Activated CD4-positive, alpha-beta T cell treated with anti-CD3 and anti-CD28 coated beads, Interleukin-2, Interleukin-6, amounts not matched to agents 100 ng/mL and 50 ng/mL, durations not matched to agents 16 hours and 8 hours (primary cell): ENCODE measurements at places on chromosomes 6 and 20.

DNA sequence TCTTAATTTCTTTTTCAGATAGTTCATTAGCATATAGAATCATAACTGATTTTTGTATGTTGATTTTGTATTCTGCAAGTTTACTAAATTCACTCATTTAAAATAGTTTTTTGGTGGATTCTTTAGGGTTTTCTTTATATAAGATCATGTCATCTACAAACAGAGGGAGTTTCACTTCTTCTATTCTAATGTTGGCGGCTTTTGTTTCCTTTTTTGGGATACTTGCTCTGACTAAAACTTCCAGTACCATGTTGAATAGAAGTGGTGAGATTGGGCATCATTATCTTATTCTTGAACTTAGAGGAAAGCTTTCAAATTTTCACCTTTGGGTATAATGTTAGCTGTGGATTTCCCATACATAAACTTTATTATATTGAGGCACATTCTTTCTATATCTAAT lies 296.9 kb downstream of the BCKDHB start:
- no peak for DNase-seq

- DNase-seq: no peak
Measured at GRCh38 chr6:17870300-17871188, 116.9 kb downstream of the KIF13A start.

GRCh38 chr6:82877213-82878195 lies 188.1 kb downstream of the UBE3D start:
- DNase-seq: no peak

DNA sequence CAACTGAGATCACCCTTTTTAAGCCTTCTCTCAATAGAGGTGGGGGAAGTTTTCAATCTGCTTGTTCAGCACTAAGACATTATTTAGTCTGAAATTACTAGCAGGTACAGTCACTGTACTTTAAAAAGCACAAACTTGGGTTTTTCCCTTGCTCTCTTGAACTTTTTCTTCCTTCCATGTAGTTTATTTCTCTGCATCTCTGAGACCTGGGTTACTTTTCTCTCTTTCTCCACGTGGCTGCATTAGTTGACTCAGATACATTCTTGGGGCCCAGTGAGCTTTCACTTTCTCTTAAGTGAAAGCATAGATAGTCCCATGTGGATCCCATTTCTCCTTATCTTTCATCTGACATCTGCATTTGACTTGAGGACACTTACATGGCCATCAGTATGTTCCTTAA lies 433.9 kb upstream of the MAP3K7 start:
- DNase-seq: no peak

- DNase-seq: no peak
Measured at GRCh38 chr20:53922901-53923314, 147.5 kb downstream of the BCAS1 start.

- DNase-seq: peak; percentile 55
Measured at GRCh38 chr6:7617801-7618764, 28.1 kb downstream of the SNRNP48 start.

GRCh38 chr6:28353356-28353755 lies 3.6 kb downstream of the ZKSCAN3 start:
- DNase-seq: no peak

GRCh38 chr20:62752671-62753501 lies 43.4 kb upstream of the MRGBP start:
- no peak for DNase-seq

DNA sequence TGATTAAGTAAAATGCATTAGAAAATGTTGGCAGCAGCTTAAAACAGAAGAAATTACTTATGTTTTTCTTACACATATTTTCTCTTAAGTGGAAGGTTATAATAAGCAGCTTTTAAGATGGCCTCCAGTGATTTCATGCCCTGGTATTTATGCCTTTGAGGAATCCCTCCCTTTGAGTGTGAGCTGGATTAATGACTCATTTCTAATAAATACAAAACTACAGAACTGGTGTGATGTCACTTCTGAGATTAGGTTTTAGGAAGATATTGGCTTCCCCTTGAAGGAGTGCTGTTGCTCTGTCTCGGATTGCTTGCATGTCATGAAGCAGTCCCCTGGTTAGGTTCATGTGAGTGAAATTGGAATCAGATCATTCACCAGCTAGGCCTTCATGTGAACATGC lies 143.2 kb upstream of the EPHA7 start:
- DNase-seq: no peak

DNA sequence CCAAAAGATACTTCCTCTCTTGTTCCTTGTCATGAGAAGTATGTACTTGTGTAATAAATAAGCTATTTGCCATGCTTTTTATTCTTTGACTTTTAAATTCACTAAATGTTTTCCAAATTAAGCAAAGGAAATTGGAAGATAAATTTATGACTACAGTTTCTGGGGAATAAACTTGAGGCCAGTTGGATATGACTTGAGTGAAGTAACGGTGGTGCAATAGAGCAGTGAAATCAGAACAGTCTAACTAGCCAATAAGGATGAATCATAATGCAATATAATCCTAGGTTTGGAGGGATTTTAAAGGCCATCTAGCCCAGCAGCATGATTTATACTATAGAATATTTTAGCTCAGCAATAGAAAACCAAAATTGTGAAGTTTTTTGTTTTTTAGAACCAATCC lies 183.8 kb upstream of the TCF21 start:
- no peak for DNase-seq

DNA sequence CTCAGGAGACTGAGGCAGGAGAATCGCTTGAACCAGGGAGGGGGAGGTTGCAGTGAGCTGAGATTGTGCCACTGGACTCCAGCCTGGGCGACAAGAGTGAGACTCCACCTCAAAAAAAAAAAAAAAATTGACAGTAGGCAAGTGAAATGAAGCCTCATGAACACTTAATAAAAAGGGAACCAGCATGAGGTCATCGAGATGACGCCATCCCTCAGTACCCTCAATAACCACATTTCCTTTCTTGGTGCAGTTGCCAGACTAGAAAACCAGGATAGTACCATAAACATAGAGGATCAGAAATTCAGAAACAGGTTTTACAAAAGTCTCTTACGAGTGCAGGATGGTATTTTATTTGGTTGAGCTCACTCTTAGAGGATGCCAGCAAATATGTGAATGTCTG lies 584.1 kb downstream of the MAFB start:
- DNase-seq: no peak

- DNase-seq: no peak
Measured at GRCh38 chr6:134520181-134521115, 202.5 kb upstream of the SGK1 start.

GRCh38 chr6:24149296-24149695 lies 23.3 kb downstream of the NRSN1 start:
- DNase-seq: no peak

GRCh38 chr6:152054441-152054840 lies 247.0 kb downstream of the ESR1 start:
- peak; percentile 46 for DNase-seq

GRCh38 chr6:86193821-86194220 lies 551.1 kb upstream of the SYNCRIP start:
- DNase-seq: no peak

GRCh38 chr20:4795394-4795793 lies 73.7 kb downstream of the PRND start:
- peak; percentile 82 for DNase-seq

DNA sequence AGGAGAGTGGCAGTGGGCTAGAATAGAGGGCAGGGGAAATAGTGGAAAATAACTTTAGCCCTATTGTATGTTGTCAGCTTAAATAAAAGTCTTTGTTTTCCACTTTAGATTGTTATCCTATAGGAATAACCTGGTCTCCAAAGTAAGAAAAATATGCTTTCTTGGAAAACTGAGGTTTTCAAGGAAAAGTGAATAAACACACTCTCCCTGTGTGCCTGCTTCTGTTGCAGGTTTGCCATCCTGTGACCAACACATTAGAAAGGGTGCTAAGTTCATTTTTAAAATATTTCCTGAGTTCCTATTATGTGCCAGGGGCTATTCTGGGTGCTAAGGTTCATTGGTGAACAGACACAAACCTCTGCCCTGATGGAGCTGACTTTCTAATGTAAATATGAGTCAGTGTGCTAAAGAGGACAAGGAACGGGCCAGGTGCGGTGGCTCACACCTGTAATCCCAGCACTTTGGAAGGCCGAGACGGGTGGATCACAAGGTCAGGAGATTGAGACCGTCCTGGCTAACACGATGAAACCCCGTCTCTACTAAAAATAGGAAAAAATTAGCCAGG lies 23.5 kb downstream of the BICRAL start:
- DNase-seq: no peak

DNA sequence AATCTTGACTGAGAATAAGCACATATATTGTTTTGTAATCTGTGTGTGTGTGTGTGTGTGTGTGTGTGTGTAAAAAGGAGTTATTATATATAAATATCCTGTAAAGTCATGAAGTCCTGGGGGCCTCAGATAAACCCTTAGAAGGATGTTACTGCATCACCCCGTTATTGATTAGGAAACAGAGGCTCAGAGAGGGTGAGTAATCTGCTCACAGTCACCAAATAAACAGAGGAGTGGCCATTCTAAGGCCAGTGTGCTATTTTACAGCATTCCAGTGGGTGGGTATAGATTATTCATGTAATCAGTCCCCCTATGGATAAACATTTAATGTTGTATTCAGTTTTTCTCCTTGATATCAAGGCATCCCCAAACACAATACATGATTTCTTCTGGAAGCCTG lies 87.1 kb downstream of the CDC5L start:
- DNase-seq: no peak

- DNase-seq: no peak
Measured at GRCh38 chr6:90135667-90136066, 161.0 kb downstream of the BACH2 start.

DNA sequence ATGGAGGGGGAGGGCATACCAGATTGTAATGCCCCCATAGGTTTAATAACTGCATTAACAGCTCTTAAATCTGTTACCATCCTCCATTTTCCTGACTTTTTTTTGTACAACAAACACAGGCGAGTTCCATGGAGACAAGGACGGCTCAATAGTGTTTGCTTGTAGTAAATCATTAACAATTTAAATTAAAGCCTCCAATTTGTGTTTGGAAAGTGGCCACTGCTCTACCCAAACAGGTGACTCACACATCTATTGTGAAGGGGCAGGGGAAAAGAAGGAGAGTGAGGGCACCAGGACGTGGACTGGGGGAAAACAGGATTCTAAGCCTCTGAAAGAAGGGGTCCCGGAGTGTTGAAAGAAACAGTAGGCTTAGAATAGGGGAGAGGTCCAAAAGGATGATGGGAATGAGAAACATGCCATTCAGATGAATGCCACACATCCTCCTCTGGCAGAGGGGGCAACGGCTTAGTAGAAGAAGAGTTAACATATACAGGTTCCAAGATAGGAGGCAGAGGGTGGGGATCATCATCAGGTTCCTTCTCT lies 6.9 kb downstream of the GLYATL3 start:
- DNase-seq: no peak

DNA sequence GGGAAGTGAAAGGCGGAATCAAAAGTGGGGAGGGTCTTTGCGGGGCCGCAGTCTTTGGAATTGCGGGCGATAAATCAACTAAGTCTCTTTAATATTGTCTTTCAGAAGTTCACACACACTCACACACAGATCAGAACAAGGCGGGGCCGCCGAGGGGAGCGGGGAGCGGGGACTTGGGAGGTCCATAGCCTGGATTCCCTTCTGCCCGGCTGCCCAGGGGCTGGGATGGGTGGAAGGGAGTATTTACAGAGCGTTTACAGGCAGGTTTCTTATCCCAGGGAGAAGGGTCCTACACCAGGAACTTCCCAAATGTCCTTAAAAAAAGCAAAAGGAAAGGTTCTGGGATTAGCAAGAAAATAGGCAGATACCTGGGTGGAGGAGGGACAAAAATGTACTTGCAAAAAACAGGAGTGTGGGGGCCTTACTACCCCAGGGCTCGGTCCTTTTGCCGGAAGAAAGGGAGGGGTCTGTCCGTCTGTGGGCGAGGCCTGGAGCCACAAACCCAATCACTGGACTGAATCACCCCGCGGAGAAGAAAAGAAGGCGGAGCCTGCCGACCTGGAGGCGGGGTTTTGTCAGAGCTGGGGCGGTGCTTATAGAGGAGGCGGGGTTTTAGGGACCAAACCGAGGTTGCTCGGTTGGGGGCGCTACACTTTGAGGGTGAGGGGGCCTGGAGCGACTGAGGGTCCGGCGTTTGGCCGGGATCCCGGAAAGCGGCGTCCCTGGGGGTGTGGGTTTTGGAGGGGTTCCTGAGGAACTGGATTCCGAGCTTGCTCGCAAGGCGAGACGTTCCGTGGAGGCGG lies 3.2 kb downstream of the PRRT1 start:
- DNase-seq: peak; percentile 55

DNA sequence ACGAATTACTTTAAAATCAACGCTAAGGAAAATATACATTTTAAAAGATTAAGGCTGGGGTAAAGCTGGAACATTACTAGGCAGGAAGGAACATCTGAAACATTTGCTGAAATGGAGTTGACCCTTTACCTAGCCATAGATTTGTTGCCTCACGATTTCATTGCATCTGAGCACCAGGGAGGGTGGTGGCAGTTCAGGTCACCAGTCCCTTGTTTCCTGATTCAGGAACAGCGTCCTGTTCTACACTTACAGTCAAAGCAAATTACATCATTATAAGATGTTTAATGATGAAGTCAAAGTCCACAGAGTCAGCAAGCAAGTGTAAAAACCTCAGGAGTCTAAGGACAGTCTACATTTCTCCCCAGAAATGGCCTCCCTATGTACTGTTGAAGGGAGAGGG lies 9.0 kb upstream of the MICA start:
- no peak for DNase-seq

- DNase-seq: peak; percentile 97
Measured at GRCh38 chr6:142146828-142147662, at the start of the genes NMBR and VTA1. TSS of gene NMBR (minus strand) at chr6:142147122. CDS start at chr6:142088658, 58,464 bp downstream. TSS of gene VTA1 (plus strand) at chr6:142147263. CDS start at chr6:142147288, 25 bp downstream.

- DNase-seq: no peak
Measured at GRCh38 chr6:118506071-118506638, 41.9 kb upstream of the PLN start.

DNA sequence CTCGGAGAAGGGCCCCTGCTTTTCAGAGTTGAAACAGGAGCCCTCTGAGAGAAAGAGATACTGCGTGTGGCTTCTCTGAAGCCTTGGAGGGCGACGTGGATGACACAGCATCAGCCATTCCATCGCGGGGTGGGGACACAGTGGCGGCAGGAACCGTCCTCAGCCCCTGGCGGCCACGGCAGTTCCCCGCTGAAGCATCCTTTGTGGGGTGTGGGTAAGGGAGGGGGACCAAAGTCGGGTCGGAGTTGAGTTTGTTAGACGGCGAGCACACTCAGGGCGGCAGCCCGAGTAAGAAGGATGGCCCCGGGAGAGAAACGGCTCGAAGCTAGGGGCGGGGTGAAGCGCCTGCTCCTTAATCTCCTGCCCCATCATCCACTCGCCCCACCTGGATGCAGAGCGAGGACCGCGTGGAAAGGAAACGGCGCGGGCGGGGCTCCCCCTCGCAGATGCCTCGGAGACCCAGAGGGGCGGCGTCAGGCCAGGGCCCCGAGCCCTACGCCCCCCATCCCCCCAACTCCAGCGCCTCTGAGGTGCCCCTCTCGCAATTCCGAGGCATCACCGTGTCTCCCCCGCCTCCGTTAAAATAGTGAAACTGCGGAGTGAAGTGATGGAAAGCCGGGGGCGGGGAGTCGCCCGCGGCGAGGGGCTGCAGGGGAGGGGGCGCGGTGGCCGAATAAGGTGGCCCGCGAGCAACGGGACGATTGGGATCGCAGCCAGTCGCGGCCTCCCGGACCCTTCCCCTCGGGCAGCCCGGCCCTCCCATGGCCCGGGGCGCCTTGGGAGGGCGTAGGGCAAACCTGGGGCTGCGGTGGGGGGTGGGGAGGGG lies 796 bp upstream of the RREB1 start:
- DNase-seq: peak; percentile 59

- peak; percentile 37 for DNase-seq
Measured at GRCh38 chr20:34834459-34834893, 9.0 kb upstream of the NCOA6 start.

GRCh38 chr6:24919056-24919892 lies 16.5 kb downstream of the RIPOR2 start:
- DNase-seq: no peak
